H9 (cell line): ENCODE measurements at places on chromosomes 7 and 10. TPM values are rescaled to one million over a fixed set of nuclear protein-coding genes. Genes with fewer than 3 reads are reported as not detected.

DNA sequence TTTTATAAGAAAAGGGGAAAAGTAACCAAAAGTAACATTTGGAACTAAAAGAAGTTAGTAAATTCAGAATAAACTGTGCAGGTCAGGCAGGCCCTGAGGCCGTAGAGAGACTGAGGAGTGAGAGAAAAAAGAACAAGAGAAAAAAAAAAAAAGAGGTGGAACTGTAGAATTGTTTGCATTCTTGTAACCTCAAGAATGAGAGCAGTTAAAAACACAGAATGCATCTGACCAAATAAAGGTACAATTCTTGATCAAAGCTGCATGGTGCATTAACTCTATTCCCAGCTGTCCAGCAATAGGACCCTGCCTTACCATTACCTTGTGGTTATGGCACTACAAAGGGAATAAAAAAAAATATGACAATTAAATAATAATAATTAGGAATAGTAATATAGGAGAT is 170.1 kb upstream of the SEMA3A start:
- DNase-seq, result no peak

DNA sequence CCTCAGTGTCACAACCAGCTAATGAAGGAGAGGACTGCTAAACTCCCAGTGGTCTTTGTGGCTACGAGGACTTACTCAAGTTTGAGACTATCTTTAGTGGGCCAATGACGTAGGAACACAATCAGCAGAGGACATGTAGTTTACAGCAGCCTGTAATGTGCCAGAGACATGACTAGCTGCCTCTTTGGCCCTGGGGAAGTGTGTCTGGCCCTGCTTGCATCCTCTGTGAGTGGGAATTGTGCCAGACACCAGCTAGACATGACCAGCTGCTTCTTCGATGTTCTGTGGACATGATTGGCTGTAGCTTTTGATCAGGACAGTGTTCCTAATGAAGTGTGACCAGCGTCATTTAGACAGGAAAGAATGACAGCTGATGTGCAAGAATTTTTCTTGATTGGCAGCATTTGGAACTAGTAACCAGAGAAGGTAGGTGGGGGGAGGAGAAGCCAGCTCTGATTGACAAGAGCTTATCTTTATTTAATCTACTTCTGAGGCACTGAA is 141.7 kb downstream of the AUTS2 start:
- DNase-seq, result no peak

- no peak for DNase-seq
Observed at GRCh38 chr7:1142051-1142635, 17.9 kb downstream of the ZFAND2A start.

DNA sequence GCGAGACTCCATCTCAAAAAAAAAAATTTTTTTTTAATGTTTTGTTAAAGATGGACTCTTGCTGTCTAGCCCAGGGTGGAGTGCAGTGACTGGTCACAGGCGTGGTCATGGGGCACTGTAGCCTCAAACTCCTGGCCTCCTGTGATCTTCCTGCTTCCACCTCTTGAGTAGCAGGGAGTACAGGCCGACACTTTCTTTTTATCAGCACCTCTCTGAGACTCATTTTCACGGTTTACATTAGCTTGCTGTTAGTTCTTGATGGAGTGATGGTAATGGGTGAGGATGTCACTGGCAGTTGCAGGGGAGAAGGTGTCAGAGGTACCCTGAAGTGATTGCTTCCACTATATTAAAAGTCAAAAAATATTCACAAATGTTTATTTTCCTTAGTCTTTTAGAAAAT is 95.3 kb upstream of the MTPN start:
- DNase-seq, result no peak

DNA sequence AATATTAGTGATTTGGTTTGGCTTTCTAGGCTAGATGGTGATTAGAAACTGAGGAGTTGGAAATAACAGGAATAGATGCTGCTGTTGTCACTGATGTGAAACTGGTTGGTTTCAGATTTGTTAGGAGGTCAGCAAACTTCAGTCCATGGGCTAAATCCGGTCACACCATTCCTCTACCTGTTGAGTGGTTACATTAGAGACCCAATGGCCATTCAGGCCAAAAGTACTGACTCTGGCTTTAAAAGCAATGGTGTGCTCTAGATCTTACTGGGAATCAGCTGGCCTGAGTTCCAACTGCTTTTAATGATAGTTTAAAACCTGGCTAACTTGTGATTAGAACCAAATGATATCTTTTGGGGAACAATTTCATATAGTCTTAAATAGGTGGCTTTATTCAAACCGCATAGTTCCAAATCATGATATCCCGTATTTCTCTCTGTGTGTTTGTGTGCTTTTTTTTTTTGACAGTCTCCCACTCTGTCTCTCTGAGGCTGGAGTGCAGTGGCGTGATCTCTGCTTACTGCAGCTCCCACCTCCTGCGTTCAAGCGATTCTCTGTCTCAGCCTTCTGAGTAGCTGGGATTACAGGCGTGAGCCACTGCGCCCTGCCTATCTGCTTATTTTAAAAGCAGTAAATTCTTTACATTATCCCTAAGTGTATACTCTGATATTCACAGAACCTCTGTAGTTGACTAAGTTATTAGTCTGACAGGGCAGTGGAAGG is 7.8 kb upstream of the PBLD start:
- no peak for DNase-seq

DNA sequence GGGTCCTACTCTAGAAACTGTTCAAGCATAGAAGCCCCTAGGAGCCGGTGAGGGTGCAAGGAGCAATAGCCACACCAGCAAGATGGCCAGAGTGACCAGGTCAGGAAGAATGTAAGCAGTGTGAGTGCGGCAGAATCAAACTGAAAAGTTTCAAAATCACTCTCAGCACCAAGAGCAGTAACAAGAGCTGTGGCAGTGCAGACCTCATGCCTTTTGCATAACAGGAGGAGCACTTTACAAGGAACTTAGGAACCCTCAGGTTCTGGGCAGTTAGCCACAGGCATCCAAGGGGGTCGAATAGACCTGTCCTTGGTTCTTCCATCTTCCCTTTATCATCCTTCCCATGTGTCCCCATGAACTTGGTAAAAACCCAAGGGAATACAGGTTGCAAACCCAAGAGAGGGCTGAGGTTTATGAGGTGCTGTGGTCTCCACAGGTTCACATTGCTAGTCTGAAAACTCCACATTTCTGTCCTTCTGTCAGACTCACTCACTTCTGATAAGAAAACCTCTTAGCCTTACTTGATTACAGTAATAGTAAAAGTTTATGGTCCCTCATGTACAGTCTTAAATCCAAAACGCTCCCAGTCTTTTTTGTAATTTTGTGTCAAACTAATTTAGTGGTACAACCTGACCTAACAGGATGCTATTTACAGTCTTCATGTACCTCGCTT is 78.4 kb downstream of the PON1 start:
- DNase-seq, result peak; percentile 38

DNA sequence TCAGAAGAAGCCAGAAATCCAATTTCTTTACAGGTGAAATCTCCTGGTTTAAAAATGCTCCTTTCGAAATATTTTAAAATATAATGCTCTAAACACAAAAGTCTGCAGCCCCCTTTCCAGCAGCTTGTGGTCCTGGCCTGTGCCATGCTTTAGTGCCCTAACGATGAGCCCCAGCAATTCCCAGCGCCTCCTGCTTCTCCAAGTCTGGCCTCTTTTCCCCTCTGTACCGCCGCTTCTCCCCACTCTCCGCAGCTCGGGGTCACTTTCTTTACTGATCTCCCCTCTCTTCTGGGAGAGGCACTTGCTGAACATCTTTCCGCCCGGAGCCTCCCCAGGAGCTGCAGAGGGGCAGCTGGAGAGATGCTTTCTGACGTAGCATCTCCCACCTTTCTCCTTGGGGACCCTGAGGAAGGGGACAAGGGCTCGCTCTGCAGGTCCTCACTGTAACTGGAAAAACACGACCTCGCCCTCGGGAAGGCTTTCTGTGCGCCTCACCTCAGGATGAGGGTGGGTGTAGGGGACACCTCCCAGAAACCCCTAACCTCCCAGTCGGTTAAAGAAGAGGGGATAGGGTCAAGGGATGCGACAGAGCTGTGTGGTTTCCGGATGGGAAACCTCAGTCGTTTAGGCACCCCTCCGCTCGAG is 565 bp upstream of the INA start:
- peak; percentile 30 for DNase-seq

- no peak for DNase-seq
Observed at GRCh38 chr7:133315332-133316040, 62.6 kb downstream of the EXOC4 start.

DNA sequence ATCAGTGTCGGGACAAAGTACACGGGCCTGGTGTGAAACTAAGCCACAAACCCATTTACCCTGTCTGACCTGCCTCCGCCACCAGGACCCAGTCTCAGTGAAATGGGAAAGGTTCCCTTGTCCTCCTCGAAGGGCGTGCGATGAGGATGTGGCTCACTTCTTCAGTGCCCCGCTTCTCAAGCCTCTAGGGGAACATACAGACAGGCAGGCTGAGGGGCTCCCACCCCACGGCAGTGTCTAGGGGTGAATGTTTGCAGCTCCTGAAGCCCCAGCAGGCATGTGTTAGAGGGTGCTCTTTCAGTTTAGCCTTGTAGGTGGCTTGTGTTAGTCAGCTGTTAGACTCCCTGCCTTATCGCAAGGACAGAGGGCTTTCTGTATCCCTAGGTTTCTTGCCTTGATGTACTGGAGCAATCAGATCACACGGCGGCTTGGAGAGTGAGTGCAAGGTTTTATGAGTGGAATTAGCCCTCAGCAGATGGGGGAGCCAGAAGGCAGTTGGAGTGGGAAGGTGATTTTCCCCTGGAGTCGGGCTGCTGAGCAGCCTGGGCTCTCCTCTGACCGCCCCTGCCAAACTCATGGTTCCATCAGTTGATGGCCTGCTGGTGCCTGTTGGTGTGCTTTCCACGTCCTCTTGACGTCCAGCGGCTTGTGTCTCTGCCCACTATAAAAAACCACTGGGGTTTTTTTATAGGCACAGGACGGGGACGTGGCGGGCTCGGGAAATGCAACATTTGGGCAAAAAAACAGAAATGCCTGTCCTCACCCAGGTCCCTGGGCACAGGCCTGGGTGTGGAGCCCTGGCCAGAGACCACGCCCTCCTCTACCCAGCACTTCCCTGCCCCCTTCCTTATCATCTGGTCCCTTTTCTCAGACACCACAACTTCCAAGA is 759 bp downstream of the NUDT1 start:
- peak; percentile 59 for DNase-seq

DNA sequence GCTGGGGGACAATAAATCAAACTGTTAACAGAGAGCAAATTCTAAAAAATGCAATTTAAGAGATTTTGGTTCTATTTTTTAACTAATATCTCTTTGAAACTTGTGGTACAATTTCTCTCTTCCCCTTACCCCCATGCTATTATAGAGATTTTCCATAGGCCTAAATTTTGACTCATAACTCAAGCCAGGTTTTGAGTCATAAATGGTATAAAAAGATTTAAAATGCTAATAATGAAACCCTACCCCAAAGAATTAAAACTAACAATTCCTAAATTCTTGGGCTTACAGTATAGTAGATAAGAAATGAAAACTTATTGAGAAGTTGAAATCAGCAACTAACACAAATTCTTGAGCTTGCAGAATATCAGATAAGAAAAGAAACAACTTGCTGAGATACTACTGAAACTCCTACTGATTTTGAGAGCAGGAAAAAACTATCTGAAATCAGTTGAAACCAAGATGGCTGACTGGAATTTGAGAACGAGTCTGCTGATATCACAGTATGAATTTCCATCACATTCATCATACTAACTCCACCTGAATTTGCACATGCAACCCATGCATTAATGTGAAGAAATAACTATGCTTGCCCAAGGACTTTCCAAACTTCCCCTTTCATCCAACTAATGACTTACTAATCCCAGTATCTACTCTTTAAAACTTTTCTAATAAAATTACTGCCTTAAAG is 36.3 kb downstream of the POT1 start:
- DNase-seq, result no peak

- no peak for DNase-seq
Observed at GRCh38 chr7:36119005-36119706, 33.9 kb upstream of the EEPD1 start.

- DNase-seq, result no peak
Observed at GRCh38 chr10:110499796-110500514, 2.2 kb downstream of the DUSP5 start.

GRCh38 chr10:62043421-62044021 is 142.0 kb downstream of the ARID5B start:
- DNase-seq, result no peak

GRCh38 chr7:44971188-44971901 is 7.5 kb downstream of the MYO1G start:
- no peak for DNase-seq

GRCh38 chr10:77638321-77639101 is 903 bp upstream of the KCNMA1 start:
- DNase-seq, result peak; percentile 60

- DNase-seq, result peak; percentile 65
Observed at GRCh38 chr7:151113344-151114150, 27.3 kb downstream of the AGAP3 start.

- no peak for DNase-seq
Observed at GRCh38 chr10:14456218-14456869, 125.6 kb upstream of the FRMD4A start.

DNA sequence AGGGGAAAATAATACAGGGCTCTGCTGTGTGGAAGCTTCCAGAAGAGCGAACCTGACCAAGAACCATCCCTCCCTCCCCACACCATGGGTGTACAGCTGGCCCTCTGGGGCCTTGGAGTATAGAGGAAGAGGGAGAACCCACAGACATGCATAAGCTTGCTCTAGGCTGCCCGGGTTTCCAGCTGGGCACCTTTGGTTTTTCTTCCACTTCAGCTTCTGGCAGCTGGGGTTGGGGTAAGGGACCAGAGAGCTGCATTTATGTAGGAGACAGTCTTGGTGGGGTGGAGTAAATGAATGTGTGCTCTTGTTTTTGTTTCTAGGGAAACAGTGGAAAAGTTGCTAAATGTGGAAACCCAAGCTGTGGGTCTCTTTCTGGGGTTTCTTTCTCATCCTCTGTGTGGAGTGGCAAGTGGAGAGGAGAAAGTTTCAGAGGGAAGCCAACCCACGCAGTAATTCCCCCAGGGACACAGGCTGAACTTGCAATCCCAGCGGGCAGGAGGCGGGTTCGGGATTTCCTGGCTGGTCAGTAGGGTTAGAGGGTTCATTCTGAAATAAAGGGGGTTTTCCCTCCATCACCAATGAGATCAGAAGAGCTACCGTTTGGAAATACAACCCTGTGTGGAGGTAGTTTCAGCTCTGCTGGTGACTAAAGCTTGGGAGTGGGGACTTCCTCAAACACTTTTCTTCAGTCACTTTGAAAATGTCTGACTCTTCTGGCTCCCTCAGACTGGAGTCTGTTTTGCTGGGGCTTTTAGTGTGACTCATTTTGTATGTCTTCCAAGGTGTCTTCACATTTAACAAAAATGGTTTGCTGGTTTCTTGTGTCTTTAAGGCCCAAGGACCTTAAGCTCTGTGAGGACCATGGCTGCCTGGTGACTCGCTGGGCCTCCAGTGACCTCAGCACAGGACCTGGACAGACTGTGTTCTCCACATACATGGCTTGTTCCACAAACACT is 22.2 kb upstream of the SRGN start:
- DNase-seq, result no peak

GRCh38 chr10:24882047-24882698 is 70.2 kb downstream of the PRTFDC1 start:
- no peak for DNase-seq

- no peak for DNase-seq
Observed at GRCh38 chr10:48576501-48576900, 28.4 kb downstream of the ARHGAP22 start.

Gene HABP2
- total RNA-seq, result not detected in 2 replicates

Gene CFTR
- total RNA-seq, result 1.1 and 1.2 TPM in 2 replicates

Gene NEBL
- 20.4 and 20.9 TPM in 2 replicates for total RNA-seq

Gene CCL24
- total RNA-seq, result not detected in 2 replicates

Gene MYL10
- total RNA-seq, result 0.50 TPM in 1 of 2 replicates, not detected in the other

Gene CLEC2L
- 0.55 and 0.74 TPM in 2 replicates for total RNA-seq

Gene GPR26
- total RNA-seq, result 0.07 and 0.09 TPM in 2 replicates

Gene ADRB1
- 0.13 TPM in 1 of 2 replicates, not detected in the other for total RNA-seq

Gene CTTNBP2
- 15.7 and 17.6 TPM in 2 replicates for total RNA-seq

Gene FRMD4A
- 19.6 and 21.3 TPM in 2 replicates for total RNA-seq

Gene TRIL
- total RNA-seq, result 3.1 and 3.3 TPM in 2 replicates

Gene RHBDD2
- total RNA-seq, result 27.6 and 30.0 TPM in 2 replicates

Gene OR2A42
- not detected in 2 replicates for total RNA-seq

Gene SUN3
- not detected in 2 replicates for total RNA-seq
